ENCODE measurements at places on chromosomes 2 and 18.

GRCh38 chr2:207428573-207428972, 101.2 kb upstream of the CREB1 start:
- no peak for DNase-seq

- DNase-seq, result no peak
These were observed 105.3 kb upstream of the FOSL2 start for GRCh38 chr2:28287256-28287915.

DNA sequence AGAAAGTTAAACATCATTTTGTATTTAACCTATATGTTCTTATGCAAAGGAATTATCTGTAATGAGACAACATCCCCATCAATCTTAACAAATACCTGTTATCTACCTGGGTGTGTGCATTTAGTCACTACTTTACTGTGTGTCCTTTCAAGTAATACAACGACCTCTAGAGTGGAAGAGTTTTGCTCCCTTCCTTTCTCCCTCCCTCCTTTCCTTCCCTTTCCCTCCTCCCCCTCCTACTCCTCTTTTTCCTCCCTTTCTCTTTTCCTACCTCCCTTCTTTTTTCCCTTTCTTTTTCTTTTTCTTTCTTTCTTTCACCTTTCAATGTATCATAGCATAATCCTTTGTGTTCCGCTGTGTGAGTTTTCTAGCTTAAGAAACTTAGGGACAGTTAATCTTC, 532.3 kb downstream of the SLC4A3 start:
- no peak for DNase-seq

DNA sequence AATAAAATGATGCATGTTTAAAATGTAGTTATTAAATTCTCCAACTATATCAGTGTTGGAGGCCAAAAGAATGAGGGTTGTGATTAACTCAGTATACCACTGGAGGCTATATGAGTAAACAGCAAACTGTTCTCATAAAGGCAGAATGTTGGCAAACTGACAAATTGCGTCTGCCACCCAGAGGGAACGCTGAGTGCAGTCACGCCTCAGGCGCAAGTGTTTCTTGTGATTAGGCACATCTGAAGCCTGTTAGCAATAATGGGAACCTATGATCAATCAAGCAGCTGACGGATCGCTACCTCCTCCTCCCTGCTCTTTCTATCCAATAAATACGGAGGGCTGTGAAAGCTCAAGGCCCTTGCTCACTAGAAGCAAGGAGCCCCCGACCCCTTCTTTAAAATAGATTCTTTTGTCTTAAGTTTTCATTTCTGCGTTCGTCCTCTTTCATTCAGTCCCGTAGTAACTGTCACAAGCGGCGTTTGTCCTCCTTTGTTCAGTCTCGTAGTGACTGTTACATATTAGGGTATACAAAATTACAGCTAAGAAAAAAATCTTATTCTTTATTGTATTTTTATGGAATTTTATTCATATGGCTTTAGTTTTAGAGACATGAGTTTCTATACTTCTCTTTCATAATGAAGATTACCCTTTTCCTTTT, 16.3 kb upstream of the RMND5A start:
- peak; percentile 82 for DNase-seq

DNA sequence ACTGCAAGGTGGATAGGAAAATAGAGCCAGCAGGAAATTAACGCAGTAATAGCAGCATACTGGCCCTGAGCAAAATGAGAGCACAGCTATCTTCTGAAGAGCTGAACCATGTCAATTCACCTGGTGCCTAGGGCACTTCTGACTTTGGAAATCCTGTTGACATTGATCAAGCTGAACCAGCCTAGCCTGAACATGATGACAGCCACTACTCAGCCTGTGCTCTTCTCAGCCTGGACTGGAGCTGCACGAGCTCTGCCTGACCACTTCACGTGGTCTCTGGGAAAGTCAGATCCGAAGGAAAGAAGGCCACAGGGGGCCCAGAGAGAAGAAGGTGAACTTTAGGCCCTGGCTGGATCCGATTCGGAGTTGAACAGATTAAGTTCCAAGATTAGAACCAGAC, 421.9 kb downstream of the LPIN1 start:
- no peak for DNase-seq

- DNase-seq, result no peak
These were observed 136.6 kb downstream of the INSIG2 start for GRCh38 chr2:118224895-118225311.

All from amniotic stem cell (primary cell).